NCI-H2081 treated with DMSO at 0.1 percent for 48 hours (cell line): ENCODE measurements at places on chromosomes 7 and 10.

DNA sequence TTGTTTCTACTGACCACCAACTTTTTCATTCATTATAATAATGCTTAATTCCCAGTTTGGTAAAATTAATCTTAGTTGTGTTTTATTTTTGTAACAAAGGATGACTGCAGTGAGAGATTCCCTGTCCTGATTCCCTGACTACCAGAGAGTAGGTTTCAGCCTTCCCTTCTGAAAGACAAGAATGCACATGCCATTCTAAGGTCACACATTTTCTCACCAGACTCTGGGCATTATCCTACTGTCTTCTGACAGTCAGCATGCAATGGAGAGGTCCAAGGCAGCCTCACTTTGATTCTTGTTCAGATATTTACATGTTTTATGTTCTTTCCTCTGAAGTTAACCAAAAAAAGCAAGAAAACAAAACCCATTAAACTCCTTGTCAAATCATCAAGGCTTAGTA lies 372.7 kb upstream of the CDC14C start:
- DNase-seq = no peak

DNA sequence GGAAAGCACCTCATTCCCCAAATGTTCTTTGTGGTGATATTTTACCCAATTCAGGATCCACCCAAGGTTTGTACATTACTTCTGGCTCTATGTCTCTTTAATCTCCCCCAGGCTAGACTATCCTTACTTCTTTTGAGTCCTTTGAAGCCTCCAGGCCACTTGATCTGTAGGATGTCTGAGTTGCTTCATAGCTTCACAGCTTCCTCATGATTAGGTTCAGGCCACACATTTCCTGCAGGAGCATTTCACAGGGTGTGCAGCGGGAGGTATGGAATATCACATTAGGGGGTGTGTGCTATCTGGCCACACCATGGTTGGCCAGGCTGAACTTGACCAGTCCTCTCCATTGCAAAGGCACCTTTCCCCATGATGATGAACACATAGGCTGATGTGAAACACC lies 18.7 kb downstream of the TSPAN15 start:
- no peak for DNase-seq

DNA sequence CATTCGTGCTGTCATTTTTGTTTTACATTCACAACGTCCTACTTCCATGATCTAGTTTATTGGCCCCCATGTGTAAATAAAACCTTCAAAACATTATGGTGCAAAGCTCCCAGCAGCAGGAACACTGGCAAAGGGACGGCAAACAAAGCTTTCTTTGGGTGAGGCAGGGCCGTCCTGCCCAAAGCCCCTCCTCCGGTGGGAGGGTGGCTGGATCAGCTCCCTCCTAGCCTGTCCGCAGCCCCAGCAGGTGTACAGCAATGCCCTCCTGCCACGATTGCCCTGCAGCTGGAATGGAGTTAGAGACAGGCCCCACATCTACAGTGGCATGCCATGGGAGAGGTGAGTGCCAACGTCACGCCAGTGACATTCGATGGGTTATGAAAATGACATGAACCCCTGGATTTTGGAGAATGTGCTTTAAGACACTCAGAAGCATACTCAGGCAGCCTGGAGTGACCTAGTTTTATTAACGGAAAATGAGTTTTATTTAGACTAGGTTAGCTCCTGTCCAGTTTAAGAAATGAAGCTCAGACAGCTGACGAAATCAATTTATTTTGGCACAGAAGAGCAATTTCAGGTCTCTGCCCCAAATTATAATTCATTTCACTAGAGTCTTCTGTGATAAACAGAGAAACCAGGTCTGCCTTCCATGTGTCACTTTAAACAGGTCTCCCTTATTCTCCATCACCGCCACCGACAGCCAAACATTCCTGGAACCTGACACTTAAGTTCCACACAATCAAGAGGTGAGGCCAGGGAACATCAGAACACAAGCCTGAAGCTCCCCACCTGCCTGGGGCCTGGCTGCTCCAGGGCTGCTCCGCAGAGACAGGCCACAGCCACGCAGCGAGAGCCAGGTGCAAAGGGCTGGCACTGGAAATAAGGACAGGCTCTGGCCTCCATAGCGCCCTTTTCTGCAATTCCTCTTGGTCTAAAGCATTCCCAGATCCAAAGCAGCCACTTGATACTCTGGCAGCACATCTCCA lies 50.1 kb downstream of the VOPP1 start:
- no peak for DNase-seq

- DNase-seq = no peak
Observed at GRCh38 chr7:85737426-85737825, 550.6 kb upstream of the SEMA3D start.

- DNase-seq = no peak
Observed at GRCh38 chr7:664997-665735, 61.3 kb upstream of the DNAAF5 start.

DNA sequence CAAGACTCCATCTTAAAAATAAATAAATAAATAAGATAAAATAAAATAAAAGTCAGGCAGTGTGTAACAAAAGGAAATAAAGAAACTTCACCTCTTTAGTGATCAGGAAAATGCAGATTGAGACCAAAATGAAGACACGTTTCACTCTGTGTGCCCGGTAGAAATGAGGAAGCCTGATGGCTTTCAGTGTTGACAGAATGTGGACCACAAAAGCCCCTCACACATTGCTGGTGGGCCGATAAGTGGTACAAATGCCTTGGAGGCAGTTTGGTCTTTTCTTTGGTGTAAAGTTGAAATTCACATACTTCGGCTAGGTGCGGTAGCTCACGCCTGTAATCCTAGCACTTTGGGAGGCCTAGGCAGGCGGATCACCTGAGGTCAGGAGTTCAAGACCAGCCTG lies 44.5 kb upstream of the PFKFB3 start:
- DNase-seq = no peak

DNA sequence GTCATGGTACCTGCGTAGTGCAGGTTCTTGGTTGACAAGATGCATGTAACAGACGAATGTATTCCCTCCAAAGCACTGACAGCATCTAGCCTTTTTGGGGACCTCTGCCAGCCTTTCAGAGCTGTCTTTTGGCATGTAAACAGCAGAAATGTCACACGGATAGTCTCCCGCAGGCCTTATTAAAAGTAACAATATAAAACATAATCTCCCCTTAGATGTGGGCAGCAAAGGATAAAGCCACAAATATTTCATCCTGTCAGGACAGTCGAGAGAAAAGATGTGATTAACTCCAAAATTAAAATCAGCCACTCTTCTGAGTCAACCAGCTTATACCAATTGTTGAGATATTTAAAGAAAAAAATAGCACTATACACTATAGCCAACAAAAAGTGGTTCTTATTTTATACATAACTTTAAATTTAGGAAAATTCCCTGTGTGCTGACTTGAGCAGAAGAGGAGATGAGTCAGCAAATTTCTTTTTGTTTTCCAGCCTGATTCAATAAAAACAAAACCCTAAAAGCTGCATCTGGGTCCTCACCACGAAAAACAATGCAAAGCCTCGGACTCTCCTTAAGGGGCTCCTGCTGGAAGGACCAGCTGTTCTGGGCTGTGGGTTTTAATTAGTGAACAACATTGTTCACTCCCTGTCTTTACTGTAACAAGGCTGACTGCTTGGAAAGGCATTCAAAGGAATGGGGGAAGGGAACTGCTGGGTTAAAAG lies 240.2 kb downstream of the ADAM12 start:
- DNase-seq = no peak

DNA sequence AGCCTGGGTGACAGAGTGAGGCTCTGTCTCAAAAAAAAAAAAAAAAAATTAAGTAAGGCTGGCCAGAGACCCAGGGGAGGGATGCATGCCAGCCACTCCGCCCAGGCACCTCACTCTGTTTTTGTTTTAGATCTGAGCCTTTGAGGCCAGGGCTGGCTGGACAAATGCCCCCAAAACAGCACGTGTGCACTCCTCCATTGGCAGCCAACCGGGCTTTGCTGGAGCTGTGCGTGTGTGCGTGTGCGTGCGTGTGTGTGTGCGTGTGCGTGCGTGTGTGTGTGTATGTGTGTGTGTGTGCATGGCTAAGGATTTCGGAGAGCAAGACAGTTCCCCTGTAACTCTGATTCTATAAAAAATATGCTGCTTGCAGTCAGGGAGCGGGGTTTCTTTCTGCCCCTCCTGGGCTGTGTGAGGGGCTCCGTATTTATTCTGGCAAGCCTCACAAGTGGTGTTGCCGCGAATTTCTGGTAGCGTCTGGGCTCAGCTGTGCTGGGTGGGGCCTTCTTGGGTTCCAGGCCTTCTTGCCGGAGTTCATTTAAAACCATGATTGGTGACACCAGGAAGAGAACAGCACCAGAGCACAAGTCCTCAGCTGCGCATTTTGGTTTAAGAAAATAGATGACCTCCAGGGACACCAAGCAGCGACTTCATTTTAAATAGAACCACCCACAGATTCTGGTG lies 28.1 kb upstream of the UNCX start:
- no peak for DNase-seq

DNA sequence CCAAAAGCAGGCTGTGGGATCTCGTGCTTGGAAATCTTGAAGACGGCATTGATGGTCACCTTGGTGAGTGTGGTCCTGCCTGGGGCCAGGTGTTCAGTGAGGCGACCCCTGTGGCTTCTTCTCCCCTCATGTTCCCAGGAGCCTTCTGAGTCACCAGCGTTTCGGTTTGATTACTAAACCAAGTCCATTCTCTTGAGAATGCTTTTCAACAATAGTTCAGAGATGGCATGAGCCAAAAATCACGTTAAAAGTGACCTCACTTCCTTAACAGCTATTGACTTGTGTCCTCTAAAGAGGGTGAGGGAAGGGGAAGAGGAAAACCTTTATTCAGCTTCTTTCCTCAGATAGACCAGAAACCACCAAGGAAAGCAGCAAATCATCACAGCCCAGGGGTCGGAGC lies 315.2 kb downstream of the GATA3 start:
- no peak for DNase-seq

- no peak for DNase-seq
Observed at GRCh38 chr10:73774637-73775036, 7.2 kb upstream of the CHCHD1 start.

DNA sequence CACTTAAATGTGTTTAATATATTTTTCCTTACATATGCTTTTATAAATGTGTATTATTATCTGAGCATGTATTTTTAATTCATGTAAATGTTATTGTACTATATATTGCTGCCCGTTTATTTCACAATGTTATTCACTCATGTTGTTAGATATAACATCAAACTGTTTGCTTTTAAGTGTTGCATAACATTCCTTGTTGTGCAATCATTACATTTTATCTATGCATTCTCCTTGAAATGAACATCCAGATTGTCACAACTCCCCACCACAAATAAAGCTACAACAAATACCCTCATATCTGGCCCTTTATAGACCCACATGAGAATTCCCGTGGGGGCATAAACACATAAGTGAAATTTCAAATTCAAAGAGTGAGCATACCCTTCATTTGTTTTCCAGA lies 264.2 kb downstream of the HPSE2 start:
- no peak for DNase-seq

DNA sequence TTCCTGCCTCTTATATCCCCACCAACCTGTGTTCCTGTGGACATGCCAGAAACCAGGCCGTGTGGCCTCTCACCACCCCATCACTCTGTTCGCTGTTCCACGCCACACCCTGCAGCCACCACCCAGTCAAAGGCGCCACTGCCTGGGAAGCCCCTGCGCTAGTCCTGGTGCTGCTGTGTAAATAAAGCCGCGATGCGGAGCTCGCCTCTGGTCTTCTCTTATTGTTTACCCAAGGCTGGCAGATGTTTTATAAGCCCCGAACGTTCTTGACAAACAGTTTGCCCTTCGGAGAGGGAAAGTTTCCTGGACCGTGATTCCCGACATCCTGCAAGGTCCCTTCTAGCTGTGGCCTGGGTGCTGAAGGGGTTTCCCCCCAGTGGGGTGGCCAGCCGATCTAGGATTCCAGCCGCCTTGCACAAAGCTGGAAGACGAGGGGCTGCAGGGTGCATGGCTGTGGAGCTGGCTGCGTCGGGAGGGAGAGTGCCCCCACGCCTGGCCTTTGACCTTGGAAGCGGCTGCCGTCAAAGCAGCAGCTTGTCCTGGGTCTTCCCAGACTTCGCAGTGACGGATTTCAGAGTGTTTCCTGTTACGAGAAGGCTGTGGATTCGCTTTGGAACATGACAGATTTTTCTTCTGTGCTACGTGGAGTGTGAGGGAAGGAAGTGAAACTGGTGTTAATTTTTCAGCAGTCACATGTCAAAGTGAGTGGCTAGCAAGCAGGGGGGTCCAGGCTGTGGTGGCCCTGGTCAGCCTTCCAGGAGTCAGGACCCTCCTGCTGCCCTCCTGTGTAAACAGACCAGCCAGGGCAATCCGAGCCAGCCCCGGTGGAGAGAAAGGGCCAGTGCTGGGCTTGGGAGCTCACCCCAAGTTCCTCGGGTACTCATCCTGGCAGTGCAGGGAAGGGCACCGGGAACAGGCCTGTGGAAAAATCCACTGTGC lies 61.6 kb downstream of the LHPP start:
- DNase-seq = no peak

GRCh38 chr10:31657434-31657872 lies 271.2 kb downstream of the ARHGAP12 start:
- DNase-seq = no peak

DNA sequence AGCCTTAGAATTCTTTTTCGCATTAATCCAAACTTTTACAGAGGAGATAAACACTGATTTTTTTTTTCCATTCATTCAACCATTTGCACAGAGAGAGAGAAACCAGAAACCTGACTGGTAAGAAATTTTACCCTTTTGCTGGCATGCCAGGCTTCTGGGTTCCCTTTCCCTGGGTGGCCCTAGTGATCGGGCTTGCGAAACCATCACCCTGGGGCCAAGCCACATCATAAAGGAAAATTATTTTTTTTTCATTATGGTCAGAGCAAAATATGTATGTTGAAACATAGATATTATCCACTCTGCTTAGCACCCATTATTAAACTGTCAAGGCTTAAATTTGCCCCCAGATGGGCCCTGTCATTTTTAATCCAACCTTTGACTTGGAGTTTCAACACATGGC lies 55.4 kb upstream of the INHBA start:
- DNase-seq = no peak

DNA sequence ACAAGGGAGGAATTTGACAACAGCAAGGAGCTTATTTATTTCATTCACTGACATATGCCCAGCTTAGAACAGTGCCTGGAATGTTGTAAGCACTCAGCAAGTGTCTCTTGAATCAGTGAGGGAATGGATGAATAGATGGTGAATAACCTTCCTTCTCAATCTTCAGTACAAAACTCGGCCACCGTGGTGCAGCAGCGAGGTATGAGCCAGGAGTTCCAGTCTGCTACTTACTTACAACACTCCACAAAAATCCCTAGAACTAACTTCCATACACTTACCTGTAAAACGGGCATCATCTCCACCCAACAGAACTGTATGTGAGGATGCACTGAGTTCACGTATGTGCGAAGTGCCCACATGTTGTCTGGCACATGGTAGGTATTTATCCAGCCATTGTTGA lies 237.4 kb downstream of the WDR11 start:
- no peak for DNase-seq

- no peak for DNase-seq
Observed at GRCh38 chr10:3203016-3203811, 30.6 kb upstream of the PITRM1 start.

DNA sequence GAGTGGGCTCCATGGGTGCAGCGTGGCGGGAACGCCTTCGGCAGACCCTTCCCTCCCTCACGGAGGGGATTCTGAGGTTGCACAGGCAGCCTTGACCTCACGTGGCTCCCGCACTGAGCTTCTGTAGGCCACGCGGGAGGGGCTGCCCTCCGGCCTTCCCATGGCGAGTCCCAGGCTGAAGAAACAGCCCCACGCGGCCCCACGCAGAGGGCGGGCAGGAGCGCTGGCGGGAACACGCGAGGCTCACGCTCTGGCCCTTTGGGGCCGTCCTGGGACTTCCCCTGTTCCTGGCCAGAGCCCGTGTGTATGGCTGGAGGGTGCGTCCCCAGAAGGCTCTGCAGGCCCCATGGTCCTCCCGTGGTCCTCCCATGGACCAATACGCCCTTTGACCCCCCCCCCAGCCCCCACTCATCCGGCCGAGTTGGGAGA lies 21.7 kb upstream of the NKX6-2 start:
- DNase-seq = no peak

- DNase-seq = no peak
Observed at GRCh38 chr7:45525057-45525456, 49.1 kb upstream of the ADCY1 start.
